Activated CD4-positive, CD25-positive, alpha-beta regulatory T cell (primary cell): ENCODE measurements at places on chromosomes 6 and 20.

DNA sequence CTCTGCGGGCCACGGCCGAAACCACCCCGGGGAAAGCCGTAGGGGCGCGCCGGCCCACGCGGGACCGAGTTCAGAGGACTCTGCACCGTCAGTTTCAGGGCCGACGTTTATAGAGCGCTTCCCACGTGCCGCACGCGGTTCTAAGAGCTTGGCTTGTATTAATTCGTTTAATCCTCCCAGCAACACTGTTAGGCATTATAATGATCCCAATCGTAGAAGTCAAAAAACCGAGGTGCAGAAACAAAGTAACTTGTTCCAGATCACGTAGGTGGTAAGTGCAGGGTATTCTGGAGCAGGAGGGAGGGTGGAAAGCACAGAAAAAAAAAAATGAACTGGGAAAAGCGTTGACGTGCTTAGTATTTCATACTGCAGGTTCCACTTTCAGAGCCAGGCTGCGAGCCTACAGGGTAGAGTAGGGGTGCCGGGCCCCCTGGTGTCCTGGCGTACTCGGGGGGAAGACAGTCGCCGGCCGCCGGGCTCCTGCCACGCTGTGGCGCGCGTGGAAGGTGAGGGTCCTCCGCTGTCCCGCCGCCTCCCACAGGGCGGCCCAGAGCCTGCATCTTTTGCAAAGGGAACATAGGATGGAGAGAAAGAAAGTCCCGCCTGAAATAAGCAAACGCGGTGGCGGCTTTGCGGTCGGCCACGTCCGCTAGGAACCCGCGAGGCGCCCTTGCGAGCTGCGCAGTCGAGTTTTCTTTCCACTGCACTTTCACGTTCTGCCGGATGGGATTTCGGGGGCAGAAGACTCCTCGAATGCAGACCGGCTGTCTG is 10.2 kb upstream of the FOXF2 start:
- no peak for DNase-seq

DNA sequence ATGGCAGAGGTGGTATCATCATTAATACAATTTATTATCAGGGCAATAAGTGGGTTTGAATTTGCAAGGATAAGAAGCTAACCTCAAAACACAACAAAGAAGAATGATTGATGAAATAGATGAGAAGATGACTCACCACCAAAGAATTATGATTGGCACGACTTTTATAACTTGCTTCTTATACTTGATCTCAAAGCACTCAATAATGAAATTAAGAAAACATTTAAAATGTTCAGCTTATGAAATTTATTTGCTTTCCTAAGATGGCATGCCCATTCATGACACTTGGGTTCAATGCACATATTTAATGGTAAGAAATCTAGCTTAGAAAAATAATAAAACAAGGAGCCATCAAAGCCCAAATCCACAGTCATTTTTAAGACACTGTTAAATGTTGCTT is 477.5 kb downstream of the GJA1 start:
- DNase-seq: no peak

DNA sequence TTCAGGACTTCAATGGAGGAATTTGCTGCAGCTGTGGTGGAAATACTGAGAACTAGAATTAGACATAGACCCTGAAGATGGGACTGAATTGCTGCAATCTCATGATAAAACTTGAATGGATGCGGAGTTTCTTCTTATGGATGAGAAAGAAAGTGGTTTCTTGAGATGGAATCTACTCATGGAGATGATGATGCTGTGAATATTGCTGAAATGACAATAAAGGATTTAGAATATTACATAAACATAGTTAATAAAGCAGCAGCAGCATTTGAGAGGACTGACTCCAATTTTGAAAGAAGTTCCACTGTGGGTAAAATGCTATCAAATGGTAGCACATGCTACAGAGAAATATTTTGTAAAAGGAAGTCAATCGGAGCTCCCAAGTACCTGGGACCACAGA is 264.6 kb downstream of the UBE3D start:
- DNase-seq: no peak

GRCh38 chr20:31839782-31840487 is 5.5 kb downstream of the FOXS1 start:
- DNase-seq: no peak

- no peak for DNase-seq
These were observed 45.6 kb downstream of the LRRN4 start for GRCh38 chr20:6008254-6008653.

- no peak for DNase-seq
These were observed 186.7 kb upstream of the PMEPA1 start for GRCh38 chr20:57896563-57896962.

GRCh38 chr6:95228636-95229035 is 348.7 kb upstream of the MANEA start:
- DNase-seq: no peak

- no peak for DNase-seq
These were observed 69.5 kb upstream of the SULF2 start for GRCh38 chr20:47854687-47855212.

- no peak for DNase-seq
These were observed 666 bp downstream of the TPD52L1 start for GRCh38 chr6:125154118-125154760.

- no peak for DNase-seq
These were observed 9.6 kb upstream of the SF3B5 start for GRCh38 chr6:144104898-144105487.

- DNase-seq: no peak
These were observed 84.6 kb downstream of the DLL1 start for GRCh38 chr6:170206317-170206621.

DNA sequence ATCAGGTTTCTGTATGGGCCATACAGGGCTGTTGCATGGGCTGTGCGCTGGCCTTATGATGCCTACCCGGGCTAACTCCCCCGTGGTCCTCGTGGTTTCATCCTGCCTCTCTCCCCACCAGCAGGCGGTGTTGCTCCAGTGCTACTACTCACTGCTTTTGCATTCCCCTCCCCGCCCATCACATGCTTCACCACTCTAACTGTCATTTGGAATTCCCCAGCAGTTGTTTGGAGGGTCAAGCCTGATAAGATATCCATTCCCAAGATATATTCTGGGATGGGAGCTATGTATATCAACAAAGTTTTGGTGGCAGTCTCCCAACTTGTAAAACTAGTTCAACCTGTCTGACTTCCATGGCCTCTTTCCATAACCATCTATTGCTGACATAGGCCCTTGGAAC is 233.2 kb upstream of the SOX4 start:
- no peak for DNase-seq

GRCh38 chr20:46406986-46407670 is 713 bp upstream of the ELMO2 start:
- DNase-seq: peak; percentile 64

- no peak for DNase-seq
These were observed 293.9 kb downstream of the THBS2 start for GRCh38 chr6:168959696-168960095.

- DNase-seq: no peak
These were observed 64.8 kb upstream of the SMIM8 start for GRCh38 chr6:87257565-87257964.

DNA sequence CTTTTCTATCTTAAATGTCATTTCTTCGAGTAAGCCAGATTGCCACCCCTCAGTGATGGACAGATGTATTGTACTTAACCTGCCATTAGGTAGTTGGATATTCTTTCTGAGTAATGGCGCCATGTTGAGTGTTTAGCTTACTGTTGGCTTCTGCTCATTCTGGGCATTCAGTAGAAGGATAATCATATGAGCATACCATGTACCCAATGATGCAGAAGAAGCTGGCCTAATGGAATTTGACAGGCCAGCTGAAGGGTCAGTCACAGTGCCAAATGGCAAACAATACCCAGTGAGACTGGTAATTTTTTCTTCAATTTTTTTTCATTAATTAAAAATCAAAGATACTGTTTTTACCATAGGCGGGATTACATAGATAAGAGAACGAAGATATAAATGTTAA is 1010.8 kb upstream of the EYS start:
- no peak for DNase-seq

- no peak for DNase-seq
These were observed 19.8 kb upstream of the RGS17 start for GRCh38 chr6:153150752-153151440.

GRCh38 chr20:34689486-34689885 is 12.6 kb upstream of the PIGU start:
- DNase-seq: no peak

GRCh38 chr6:163381118-163381756 is 33.3 kb upstream of the QKI start:
- no peak for DNase-seq

DNA sequence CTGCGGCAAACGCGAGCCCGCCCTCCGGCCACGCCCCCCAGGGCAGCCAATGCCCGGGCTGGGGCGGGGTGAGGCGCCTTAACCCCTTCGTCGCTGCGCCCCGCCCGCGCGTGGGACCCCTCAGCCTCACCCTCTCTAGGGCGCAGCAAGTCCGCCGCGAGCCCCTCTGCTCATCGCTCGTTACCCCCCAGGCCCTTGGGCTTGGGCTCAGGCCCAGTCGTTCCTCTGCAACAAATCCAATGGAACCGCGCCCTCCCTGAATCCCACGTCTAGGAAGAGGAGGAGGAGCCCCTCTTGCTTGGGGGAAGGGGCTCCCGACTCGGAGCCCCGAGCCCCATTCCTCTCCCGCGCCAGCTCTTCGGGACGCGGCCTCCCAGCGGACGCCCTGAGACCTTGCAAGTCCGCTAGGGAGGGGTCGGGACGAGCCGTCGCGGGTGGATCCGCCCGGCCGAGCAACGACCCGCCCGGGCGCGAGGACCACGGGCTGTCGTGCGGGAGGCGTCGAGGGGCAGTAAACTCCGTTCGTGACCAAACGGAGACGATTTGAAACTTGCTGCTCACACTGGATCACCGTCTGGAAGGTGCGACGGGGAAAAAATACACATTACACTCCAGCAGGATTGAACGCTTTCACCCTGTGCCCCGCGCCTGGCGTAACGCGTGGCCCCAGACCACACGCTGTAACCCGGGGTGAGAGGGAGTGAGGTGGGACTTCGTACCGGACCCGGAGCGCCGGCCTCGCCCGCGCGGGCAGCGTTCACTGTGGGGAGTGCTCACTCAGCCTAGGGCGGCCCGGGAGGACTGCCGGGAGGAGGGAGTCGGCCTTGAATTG is 477 bp upstream of the LZTS3 start:
- DNase-seq: peak; percentile 77

GRCh38 chr20:49420811-49421295 is 61.6 kb downstream of the KCNB1 start:
- no peak for DNase-seq
